Tongue (tissue), 3 donors: ENCODE measurements at places on chromosomes 3 and 15.
A peak's percentile ranks its signal among the peaks of the same experiment; 100 is the strongest.

- no peak for DNase-seq
Observed at GRCh38 chr15:91447991-91448644, 348.1 kb downstream of the SV2B start.

DNA sequence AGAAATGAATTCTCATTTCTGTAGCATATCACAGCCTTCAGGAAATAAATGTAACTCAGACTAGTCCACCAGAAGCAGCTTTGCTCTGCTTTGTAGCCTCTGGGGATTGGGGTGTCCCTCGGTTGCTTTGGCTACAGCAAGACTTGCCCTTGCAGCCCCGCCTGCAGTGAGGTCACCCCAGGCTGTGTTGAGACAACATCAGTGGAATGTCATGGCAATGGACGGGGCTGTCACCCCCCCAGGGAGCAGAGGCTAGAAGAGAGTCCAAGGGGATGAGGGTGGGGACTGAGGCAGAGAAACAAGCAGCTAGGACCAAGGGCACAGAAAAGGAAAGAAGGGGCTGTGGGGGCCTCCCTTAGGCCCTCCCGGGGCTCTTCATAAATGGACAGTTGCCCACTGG is 854 bp downstream of the CLEC3B start:
- peak; percentile 55 for DNase-seq

- DNase-seq = no peak
Observed at GRCh38 chr3:144743225-144743668, 771.6 kb downstream of the DIPK2A start.

DNA sequence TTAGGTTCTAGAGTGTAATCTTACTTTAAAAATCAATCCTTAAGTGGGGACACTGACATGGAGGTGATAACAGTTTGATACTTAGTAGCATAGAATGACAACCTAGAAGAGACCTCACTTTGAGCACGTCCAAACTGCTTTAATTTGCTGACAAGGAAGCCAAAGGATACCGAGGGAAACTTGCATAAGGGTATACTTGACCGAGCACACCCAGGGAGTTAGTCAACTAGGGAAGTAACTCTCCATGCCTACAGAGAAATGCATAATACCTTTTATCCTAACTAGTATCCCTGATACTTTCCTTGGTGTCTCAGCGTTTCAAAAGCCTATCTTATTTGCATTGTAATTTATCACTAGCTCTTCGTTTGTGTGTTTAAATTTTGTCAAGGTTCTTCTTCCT is 5.5 kb upstream of the TPRG1 start:
- DNase-seq = no peak

DNA sequence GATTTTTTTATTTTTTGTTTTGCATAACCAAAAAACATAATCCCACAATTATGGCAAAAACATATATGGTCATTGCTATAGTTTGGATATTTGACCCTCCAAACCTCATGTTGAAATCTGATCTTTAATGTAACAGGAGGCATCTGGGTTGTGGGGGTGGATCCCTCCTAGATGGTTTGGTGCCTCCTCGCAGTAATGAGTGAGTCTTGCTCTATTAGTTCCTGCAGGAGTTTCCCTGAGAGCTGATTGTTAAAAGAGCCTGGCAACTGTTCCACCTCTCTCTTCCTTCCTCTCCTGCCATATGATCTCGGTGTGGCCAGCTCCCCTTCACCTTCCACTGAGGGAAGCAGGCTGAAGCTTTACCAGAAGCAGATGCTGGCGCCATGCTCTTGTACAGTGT is 33.2 kb upstream of the TRIM59 start:
- DNase-seq = no peak

- DNase-seq = no peak
Observed at GRCh38 chr15:79673416-79674123, 223.2 kb downstream of the MTHFS start.

DNA sequence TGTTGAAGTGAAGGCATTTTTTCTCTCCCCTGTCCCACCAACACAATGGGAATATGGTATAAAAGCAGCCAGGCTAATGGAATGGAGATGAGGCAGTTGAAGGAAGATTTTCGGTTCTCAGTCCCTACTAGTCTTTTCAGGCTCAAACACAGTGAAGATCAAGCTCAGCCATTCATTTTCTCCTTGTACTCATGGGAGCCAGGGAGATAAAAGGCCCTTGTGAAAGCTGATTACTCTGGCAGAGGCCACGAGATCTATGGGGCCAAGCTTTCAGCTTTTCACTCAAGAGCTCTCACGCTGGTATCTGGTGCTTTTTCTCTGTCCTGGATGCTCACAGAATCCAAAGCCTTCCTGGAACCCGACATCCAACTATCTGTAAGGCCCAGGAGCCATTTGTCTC is 14.5 kb upstream of the FAN1 start:
- DNase-seq = no peak

DNA sequence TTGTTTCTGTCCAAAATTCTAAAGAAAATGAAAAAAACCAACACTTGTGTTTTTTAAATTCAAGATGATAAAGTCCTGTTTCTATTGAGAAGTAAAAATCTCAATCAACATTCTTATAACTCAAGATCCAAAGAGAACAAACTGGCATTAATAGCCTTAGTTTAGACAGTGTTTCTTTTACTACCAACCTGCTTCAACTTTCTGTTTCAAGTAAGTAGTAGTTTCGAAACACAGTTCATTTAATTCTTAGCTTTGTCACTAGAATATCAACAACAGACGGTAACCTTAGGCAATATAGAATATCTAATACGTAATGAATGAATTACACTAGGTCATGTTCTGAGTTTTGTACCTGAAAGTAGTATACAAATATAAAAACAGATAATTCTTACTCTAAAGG is 23.7 kb downstream of the CIP2A start:
- DNase-seq = no peak

DNA sequence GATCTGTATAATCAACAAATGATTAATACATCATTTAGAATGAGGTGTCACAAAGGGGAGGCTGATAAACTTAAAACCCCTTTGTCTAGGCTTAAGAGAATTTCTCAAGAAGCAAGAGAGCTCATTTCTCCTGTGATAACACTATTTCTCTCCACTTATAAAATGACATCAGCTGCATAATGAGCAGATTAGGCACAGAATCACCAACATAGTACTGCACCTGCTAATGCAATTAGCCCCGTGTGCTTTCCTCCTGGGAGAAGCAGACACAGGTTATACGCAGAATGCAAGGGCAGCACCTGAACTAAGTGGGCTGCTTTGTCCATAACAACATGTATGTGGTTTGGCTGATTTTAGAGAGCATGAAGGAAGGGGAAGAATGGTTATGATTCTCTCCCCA is 515.3 kb upstream of the CFAP20DC start:
- DNase-seq = no peak

DNA sequence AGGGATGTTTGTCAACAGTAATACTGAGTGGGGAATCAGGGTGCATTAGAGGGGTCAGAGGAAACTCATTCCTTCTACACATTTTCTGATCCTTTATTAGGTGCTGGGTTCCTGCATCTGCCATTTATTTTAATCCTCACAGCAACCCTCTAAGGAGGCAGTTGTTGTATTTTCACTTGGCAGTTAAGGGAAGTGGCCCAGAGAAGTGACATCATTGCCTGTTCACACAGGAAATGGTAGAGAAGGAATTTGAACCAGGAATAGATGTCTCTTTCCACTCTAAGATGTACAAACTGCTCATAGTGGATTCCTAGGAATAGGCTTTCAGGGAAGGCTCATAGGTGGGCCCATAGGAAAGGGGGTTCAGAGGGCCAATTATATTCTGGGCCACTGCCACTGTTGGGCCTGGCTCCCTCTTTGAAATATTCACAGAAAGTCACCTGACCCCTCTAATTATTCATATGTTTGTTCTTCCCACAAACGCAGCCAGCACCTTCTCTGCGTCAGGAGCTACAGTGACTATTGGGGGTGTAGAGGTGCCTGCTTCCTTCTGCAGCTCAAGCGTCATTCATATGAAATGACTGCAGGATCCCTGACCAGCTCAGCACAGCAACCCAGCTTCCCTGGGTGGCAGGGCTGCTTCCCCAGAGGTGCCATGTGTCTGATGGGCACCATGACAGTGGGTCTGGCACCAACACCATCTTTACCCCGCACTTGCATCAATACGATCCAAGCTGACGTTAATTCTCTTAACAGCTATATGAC is 163.9 kb upstream of the SMAD3 start:
- DNase-seq = peak; percentile 36

GRCh38 chr15:55673287-55673686 is 69.7 kb downstream of the PRTG start:
- no peak for DNase-seq

DNA sequence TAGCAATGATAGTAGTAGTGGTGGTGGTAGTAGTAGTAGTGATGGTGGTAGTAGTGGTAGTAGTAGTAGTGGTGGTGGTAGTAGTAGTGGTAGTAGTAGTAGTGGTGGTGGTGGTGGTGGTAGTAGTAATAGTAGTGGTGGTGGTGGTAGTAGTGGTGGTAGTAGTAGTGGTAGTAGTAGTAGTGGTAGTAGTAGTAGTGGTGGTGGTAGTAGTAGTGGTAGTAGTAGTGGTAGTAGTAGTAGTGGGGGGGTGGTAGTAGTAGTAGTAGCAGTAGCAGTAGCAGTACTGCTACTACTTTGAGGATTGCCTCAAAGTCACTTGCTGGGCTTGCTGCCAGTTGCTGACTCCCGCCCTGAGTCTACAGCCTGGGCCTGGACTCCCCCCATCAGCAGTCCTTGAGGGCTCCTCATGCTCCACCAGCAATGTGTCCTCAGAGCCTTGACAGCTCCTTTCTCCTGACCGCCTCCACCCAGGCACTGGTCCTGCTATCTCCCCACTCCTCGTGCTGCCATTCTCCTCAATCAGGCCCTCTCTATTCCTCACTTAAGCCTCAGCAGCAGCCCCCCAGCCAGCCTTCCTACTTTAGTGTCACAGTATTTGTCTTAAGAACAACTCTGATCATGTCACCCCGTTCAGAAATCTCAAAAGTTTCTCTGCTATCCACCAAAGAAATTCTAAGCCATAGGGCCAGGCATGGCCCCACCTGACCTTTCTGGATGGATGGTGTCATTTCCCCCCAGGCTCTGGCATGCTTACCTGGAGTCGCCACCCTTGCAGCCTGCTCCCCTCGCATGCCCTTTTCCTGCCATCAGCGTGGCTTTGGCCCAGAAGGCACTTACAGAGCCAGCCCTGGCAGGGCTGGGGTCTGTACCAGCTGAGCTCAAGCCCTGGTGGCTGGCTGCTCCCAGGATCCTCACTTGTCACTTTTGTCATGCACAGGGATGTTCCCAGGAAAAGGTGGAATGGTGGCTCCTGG is 45.6 kb downstream of the DLEC1 start:
- DNase-seq = peak; percentile 19

DNA sequence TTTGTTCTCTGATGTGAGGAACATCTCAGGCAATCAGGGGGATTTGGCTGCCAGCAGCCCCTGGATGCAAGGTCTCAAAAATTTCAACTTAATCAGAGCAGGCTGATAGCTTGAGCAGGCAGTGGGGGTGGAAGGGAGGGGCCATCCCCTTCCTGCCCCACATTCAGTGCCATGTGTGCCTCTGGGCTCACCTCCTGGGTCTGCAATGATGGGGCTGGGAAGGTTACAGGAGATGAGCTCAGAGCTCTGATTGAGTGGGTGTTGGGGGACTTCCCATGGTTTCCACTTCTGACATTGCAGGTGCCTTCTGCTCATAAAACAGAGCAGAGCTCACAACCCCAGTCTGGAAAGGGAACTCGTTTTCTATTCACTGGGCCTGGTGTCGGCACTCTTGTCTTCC is 37.0 kb downstream of the PARP16 start:
- no peak for DNase-seq

DNA sequence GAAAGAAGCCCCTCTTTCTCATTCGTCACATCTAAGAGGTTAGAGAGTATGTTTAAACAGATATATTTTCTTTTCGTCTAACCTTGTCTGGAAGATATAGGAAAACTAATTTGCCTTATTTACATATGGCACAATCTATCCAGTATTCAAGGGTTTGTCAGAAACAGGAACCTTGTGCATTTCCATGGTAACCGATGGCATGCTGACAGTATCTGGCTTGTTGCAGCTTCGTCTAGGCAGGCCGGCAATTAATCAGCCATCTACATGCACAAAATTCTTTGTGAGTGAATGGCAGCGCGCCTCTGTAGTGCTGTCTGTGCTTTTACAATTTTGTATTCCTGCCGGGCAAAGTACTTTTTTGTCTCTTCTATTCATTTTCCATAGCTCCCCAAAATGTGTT is 294.0 kb upstream of the SOX2 start:
- DNase-seq = peak; percentile 57

GRCh38 chr3:195035345-195036202 is 235.4 kb downstream of the XXYLT1 start:
- DNase-seq = no peak

- DNase-seq = no peak
Observed at GRCh38 chr3:43399034-43399433, 112.7 kb downstream of the SNRK start.

DNA sequence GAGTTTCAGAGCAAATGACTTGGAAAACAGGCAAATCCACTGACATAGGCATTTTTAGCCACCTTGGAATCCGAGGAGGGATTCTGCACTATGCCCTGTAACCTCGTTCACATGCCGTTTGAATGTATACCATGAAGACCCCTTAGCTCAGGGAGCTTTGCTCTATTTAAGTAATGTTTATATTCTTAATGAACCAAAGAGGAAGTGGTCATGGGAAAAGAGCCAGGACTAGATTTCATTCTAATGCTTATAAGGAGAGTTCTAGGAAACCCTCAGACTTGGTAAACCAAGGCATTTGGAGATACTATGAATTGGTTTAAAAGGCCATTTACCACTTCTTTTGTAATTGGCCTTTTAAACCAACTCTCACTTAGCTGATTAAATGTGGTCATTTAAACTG is 178.9 kb downstream of the IGF1R start:
- no peak for DNase-seq

GRCh38 chr15:69468241-69469121 is 15.9 kb downstream of the RPLP1 start:
- peak; percentile 76 for DNase-seq

DNA sequence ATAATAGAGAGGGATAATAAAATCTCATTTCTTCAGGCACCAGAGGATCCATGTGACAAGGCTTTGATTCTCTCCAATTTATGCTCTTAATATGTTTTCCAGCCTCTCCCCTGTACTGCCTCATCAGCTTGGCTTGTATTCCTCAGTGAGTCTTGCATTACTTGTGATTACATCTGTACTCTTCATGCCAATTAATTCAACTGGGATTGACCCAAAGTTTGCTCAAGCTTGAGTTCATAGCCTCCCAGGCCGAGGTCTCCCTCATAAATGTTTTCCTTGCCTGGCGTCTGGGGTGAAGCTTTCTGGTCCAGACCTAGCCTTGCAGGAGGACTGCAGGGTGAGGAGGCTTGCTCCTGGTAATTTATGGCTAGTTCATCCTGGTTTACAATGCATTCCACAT is 146.9 kb downstream of the CHST2 start:
- peak; percentile 48 for DNase-seq

- no peak for DNase-seq
Observed at GRCh38 chr3:24513463-24513862, 18.8 kb upstream of the THRB start.

- DNase-seq = no peak
Observed at GRCh38 chr15:68000754-68001153, 53.4 kb upstream of the PIAS1 start.

- DNase-seq = peak; percentile 50
Observed at GRCh38 chr3:12966847-12967605, 106.2 kb downstream of the IQSEC1 start.
